ENCODE measurements at places on chromosomes 12 and 14.

DNA sequence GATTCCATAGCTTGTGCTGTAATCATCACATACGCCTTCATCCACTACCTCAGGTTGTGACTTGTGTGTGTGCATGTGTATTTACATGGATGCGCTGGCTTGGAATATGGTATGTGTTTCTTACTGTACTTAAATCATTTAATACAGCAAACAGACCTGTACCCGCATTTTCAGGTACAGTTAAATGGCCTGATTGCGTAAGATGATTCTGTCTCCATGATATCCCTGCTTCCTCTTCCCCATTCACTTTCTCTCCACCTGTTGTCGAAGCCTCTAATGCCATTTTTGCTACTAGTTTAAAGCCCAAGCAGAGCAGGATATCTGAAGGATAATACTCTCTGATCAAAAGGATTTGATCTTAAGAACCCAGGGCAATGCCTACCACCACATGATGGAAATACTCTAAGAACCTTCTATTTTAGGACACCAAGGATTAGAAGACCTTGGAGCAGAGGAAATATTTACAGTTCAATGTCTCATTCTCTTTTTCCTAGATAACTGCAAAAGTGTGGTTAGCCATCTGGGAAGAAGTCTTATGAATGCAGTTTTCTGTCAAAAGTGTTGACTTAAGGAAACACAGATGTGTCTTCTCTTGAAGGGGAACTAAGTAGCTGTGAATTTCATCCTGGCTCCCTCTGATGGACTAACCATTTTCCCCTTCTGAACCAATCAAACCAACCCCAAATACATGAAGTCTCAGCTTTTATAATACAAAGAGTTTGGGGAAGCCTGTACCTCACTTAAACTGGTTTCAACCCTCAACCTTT, 78.7 kb downstream of the HELB start:
- no peak for DNase-seq

GRCh38 chr14:36940476-36940875, 231.9 kb downstream of the SLC25A21 start:
- DNase-seq = no peak

- DNase-seq = no peak
Observed at GRCh38 chr12:123071099-123071800, 79.6 kb downstream of the PITPNM2 start.

DNA sequence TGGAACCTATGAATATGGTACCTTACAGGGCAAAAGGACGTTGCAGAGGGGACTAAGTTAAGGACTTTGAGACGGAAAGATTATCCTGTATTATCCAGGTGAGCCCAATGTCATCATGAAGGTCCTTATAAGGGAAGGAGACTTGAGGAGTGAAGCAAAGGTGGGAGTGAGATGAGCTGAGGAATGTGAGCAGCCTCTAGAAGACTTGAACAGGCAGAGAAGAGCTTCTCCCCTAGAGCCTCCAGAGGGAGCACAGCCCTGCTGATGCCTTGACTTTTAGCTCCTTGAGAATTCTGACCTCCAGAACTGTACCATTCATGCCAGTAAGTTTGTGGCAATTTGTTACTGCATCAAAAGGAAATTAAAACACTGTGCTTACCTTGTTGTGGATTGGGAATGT, 41.8 kb upstream of the DCD start:
- no peak for DNase-seq

DNA sequence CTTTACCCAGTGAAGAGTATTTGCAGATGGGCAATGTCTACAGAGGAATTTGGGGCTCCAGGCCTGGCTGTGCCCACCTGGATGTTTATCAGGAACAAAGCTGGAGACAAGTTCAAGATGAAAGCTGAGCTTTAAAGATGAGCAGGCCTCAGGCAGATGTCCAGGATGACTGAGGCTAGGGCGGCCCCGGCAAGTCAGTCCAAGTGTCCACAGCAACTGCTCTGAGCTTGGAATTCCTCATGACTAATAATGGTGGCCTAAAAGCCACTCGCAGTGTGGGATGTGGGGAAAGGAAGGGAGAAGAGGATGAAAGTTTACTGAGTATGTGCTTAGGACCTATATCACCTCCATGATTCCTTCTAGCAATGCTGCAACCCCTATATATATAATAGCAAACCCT, 128.2 kb upstream of the NOS1 start:
- DNase-seq = no peak

DNA sequence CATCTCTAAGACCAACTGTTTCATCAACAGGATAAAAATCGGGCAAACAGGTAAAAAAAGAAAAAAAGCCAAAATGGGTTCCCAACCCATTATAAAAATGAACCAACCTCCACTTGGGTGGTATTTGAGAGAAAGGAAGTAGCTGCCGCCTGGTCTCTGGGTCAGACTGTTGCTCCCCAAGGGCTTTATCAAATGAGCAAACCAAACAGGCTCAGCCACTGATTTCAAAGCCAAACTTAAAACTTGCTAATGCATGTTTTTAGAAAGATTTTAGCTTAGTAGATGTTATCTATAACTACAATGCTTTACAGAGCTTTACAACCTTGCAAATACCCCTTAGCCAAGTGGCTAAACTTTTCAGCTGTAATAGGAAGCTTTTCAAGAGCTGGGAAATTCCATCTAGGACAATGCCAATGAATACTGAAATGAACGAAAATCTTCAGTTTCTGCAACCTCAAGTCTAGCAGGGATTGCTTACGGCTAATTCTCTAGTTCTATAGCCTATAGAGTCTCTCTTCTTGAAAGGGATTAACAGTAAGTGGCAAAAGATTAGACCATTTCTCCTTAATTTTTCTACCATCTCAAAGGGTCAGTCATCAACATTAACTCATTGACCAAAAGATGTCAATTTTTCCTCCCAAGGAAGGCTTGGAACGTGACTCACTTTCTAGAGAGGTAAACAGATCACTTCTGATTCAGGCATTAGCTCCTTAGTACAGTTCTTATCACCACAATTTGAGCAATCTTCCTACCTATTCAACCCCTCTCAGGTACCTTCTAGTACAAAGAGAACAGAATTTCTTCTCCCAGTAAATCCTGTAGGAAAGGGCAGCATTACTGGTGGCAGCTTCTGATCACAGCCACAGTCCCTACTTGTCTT, 4.2 kb downstream of the PPM1H start:
- DNase-seq = no peak

DNA sequence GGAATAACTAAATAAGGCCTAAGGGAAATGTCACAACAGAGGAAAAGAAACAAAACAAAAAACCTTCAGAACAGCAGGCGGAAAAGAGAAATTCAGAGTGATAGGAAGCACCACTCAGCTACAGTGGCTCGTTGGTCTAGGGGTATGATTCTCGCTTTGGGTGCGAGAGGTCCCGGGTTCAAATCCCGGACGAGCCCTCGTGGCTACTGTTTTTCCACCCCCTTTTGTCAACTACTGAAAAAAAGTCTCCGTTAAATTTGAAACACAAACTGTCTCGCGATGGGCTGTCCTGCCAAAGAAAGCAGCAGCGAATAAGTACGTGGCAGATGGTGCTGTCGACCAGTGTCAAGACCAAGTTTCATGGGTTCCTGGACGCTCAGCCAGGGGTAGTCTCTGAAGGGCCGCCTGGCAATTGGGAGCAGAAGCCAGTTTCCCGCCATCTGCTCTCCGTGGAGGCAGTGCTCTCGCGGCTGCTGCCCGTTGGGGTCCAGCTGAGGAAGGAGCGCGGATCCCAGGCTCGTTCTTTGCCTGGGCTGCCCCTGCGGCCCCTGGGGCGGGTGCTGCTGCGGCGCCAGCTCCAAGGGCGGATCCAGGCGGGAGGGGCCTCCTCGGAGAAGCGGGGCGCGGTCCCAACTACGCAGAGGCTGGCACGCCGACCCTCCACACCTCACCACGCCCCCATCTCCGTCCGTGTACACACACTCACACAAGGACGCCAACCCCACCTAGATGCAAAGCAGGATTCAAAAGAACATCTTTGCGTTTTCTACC, at the start of gene RNASE4:
Gene RNASE4 (plus strand): TSS at position 670 of the 771 bp plus-strand sequence. CDS start 14,812 bp downstream, outside the sequence.
- DNase-seq = no peak

DNA sequence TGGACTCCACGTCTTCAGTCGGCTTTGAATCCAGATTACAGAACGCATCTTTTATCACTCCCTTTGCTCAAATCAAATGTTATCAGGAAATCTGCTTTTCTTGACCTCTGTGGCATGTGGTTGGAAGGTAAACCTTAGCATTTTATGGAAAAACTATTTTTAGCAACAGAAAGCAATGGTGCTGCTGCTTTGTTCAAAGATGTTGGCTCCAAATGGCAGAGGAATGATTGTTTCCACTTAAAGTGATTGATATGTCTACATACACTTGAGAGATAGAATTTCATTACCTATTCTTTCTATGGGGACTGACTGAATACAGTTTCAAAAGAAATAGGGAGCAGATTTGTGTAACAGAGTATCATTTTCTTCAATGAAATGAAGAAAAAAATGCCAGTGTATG, 761.2 kb downstream of the NOVA1 start:
- no peak for DNase-seq

GRCh38 chr12:123942911-123943648, 29.6 kb downstream of the CCDC92 start:
- no peak for DNase-seq

DNA sequence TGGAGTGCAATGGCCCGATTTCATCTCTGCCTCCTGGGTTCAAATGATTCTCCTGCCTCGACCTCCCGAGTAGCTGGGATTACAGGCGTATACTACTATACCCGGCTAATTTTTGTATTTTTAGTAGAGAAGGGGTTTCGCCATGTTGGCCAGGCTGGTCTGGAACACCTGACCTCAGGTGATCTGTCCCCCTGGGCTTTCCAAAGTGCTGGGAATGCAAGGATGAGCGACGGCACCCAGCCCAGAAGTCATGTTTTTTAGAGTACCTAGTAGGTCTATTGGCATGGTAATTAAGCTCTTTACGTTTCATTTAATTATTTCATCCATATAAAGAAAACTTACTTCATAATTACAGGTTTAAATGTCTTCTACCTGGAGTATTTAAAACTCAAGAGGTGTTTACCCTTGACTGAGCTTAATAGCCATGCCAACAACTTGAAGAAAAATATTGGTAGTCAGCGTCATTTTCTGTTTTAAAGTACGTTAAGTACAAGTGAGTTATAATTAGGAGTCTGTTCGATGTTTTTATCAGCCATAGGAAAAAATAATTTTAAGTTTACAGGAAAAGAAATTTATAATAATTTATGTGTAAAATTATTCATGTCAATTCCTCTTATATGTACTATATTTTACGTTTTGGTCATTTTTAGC, 4.0 kb downstream of the TMPO start:
- DNase-seq = no peak

DNA sequence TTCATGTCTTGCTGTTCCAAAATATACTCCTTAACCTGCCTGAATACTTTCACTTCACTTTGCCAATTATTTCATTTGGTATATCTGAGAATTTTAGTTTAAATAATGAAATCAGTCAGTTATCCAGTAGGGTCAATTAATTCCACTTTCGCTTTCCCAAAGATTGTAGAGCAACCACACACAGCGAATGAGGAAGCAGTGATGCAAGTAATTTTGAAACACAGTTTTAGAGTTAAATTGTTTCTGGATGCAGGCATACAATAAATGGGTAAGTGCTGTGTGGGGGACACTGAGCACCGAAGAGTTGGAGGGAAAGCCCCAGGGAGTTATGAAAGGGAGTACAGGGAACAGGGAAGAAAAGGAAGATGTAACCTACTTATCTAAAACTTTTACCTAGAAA, 62.8 kb downstream of the TSHR start:
- no peak for DNase-seq

GRCh38 chr12:93967454-93967853, 180.9 kb upstream of the PLXNC1 start:
- DNase-seq = no peak

- peak; percentile 77 for DNase-seq
Observed at GRCh38 chr12:14416658-14417057, 51.2 kb downstream of the ATF7IP start.

- DNase-seq = no peak
Observed at GRCh38 chr12:108099073-108099472, 30.0 kb upstream of the WSCD2 start.

DNA sequence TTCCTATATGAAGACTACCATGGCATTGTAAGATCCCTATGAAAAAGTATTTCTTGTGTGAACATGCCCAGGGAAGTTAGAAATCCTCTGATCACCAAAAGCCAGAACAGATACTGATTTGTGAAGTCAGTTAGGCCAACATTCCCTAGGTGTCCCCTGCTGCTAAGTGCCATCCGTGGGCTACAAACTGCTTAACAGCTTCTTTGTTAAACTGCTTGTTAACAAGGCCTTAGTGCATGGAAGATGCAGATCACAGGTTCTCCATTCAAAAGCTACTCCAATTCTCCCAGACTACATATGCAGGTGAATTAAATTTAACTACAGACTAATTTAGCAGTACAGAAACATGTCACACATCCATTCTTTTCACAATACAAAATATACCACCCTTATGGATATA, 108.2 kb downstream of the PRICKLE1 start:
- no peak for DNase-seq

DNA sequence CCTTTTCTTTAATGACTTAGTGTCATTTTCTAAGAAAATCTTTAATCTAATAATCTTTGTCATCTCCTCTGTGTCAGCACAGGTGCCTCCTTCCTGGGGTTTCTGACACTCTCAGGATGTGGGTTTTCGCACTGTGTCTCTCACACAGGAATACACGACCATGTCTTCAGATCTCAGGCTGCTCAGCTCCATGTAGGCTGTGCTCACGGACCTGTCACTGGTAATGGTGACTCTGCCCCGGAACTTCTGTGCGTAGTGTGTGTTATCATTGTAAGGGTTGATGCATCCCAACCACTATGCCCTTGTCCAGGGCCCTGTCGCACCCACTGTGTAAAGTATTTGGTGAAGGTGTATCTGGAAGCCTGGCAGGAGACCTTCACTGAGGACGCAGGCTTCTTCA, 647.8 kb downstream of the TMEM121 start:
- no peak for DNase-seq

DNA sequence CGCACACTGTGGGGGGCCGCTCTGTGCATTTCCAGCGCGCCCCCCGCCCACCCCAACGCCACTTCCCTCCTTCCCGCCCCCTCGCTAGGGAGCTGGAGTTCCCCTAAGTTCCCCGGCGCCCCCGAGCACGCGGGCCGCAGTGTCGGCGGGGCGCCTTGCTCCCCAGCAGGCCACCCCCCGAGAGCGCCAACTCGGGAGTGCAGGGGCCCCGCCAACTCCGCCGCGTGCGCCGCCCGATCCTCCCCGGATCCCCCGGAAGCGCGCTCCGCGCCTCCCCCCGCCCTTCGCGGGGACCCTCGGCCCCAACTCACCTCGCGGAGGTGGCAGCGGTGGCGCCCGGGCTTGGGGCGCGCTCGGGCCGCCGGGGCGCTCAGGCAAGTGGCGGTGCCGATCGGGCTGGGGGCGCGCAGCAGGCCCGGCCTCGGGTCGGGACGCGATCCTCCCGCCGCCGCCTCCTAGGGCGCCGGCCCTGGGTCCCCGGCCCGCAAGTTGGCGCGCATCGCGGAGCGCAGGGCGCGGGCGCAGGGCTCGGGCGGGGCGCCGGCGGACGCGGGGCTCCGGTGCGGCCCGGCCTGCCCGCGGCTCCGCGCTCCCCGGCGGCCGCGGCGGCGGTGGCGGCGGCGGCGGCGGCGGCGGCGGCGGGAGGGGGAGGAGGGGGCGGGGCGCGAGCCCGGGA, at the start of gene NCOR2:
Gene NCOR2 (minus strand): TSS at position 616 of the 676 bp plus-strand sequence. CDS start 72,361 bp downstream, outside the sequence.
- DNase-seq = no peak

- no peak for DNase-seq
Observed at GRCh38 chr14:88987516-88987915, 163.1 kb downstream of the TTC8 start.

Measured in NCI-H2081 treated with DMSO at 0.1 percent for 48 hours (cell line).